Cerebellar nuclear complex (tissue), 1 donor: ENCODE measurements at places on chromosomes 11 and 22.

DNA sequence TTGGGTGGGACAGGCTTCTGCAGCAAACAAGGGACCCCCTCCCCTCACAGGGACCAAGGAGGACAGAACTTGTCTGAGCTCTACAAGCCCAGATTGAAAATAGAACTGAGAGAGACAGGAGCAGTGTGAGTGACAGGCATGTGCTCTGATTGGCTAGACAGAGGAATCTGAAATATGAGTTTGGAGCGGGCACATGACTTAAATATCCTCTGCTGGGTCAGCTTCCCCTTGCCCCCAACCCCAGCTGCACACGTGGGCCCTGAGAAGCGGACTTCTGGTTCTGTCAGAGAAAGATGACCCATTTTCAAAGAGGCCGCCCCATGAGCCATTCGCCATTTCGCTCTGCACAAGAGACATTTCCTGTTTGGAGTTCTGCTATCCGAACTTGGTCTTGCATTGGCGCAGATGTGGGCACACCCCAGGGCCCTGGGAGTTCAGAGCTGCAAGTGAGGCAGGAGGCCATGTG is 5.3 kb downstream of the TUBA8 start:
- no peak for DNase-seq

GRCh38 chr11:64128255-64129006 is 37.5 kb downstream of the MACROD1 start:
- no peak for DNase-seq

- no peak for DNase-seq
Measured at GRCh38 chr22:28411125-28411524, 268.5 kb downstream of the TTC28 start.

- no peak for DNase-seq
Measured at GRCh38 chr11:2312232-2313042, 10.6 kb downstream of the TSPAN32 start.

DNA sequence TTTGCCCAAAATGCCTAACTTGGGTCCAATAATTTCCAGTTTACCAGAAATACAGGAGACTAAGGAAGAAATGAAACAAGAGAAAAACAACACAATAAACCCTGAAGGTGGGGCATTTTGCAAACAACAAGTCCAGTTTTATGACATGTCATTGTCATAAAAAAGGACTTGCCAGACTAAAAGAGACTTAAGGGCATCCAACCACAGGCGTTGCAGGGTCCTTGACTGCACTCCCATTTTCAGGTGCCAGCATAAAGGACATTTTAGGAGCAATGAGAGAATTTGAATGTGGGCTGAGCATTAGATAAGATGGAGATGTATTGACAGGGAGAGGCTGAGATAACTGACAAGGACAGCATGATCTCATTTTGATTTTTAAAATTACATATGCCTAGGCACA is 28.1 kb upstream of the DAGLA start:
- no peak for DNase-seq
